GM12891 (cell line): ENCODE measurements at places on chromosomes 1 and 21.

DNA sequence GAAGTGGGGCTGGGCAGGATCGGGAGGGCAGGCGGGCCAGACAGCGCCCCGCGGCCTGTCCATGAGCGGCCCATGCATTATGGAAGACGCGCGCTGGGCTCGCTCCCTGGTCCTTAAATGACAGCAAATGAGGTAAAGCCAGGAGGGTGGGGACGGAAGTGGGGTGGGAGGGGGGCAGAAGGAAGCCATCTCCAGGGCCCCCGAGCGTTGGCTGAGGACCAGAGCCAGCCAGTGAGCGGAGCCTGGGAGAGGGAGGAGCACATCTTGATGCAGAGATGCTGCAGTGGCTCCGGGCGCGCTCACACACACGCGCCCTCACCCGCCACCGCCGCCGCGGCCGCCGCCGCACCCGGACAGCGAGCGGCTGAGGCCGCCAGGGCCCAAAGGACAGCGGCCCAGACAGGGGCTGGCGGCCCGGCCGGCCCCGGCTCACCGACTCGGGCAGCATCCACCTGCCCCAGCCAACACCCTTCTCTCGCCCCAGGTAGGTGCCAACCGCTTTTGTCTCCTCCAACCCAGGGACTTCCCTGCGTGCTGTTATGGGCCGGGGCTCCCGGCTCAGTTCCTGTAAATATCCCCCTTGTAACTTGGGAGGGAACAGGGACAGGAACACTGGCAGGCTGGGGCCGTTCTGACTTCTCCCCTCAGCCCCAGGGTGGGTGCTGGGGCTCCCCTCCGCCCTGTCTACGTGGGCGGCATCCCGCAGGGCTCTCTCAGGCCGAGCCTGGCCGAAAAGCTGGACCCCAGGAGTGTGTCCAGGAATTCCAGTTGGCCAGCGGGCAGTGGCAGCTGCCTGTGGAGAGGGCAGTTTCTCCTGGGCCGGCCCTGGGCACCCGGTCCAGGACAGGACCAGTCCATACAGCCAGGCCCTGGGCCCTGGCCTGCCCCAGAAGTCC is at the start of gene CNTN2:
Gene CNTN2 (plus strand): TSS at position 302 of the 896 bp plus-strand sequence. CDS start 9,974 bp downstream, outside the sequence.
- no peak for DNase-seq

DNA sequence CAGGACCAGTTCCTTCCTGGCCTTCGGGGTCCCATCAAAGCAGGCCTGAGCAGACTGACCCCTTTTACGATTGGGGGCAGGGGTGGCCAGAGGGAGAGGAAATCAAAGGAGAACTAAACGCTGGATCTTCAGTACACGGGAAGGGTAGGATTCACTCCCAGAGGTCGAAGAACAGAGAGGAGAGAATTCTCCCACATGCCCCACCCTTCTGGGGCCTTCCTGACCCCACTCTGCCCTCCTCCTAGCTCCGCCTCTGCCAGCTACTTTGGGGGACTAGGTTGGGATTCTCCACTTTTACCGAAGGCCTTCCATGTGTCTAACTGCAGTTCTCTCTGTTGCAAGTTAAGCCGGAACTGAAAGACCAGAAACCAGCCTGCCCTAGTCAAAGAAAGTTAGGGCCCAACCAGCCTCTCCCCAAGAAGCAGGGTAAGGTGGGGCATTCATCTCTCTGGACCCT is 654 bp upstream of the ARHGEF2 start:
- no peak for DNase-seq

DNA sequence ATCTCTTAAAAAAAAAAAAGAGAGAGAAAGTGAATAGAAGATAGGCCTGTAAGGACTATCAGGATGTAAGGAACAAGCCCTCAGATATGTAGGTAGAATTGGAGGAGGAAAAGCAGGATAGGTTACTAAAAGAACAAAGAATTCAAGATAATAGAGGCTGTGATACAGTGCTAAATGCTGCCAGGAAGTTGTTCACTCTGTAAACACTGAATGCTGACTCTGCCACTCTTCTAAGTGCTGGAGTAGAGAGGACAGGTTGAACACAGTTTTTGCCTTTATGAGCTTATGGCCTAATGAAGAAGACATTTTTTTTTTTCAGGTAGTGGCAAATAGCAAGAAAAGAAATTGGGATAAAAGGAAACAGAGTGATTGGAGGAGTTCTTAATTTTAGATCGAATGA is 90.6 kb upstream of the ZNF678 start:
- no peak for DNase-seq

- DNase-seq, result no peak
Observed at GRCh38 chr1:6998267-6998666, 213.0 kb downstream of the CAMTA1 start.

DNA sequence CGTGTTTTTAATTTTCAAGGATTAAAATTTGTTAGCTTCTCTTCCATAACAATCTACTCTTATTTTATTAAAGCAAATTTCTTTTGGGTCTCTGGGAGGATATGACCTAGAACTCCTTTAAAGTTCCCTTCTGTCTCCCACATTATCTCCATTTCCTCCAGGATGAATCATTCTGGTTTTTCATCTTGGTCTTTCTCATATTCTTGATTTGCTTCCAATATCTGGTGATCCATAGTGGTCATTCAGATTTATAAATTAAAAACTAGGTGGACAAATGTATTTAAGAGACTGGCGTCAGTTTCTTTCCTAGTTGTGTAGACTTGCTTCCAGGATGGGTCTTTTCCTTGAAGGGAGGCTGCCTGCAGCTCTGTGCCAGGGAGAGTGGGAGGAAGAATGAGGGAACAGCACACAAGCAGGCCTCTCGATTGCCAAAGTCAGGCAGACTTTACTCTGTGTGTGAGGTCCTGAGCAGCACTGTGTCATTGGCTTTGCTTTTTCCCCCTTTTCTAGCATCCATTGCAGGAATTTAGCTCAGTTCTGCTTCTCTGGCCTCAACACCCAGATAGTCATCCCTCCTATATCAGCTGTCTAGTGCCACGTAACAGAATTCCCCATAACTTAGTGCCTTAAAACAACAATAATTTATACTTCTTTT is 48.1 kb upstream of the FOXO6 start:
- DNase-seq, result no peak

- DNase-seq, result no peak
Observed at GRCh38 chr1:109256971-109257681, 7.8 kb downstream of the CELSR2 start.

GRCh38 chr1:156014829-156015228 is 5.9 kb downstream of the SSR2 start:
- DNase-seq, result no peak

DNA sequence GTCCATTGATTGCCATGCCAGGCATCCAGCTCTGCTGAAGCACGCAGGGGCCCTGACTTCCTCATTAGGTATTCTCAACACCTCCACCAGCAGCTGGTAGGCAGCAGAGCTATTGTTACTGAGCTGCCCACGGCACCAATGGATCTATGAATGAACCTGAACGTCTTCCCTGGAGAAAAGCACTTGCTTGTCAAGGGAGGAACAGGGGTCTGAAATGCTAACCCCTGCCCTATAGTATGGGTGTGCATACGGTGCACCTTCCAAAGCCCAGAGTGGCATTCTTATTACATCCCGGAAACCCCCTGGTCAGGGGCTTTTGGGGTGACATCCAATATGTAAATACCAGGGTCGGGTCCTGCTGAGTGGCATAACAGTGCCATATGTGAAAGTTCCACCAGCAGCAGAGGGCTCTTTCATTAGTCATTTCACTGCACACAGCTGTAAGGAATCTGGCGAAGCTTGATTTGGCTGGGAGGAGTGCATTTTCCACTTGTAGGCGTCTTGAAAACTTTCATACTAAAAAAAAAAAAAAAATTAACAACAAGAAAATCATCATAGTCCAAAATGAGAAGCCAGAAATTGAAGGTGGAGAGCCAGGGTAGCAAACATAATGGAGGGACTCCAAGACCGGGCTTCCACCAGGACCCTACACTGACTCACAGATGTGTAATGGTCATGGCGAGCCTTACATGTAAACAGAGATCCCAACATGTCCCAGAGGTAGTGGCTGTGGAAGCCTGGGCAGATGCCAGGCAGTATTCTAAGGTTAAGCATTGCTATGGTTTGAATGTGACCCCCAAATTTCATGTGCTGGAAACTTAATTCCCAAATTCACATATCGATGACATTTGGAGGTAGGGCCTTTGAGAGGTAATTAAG is 58.8 kb upstream of the PRDX6 start:
- no peak for DNase-seq

GRCh38 chr1:53295295-53295694 is 32.6 kb downstream of the LRP8 start:
- DNase-seq, result no peak

DNA sequence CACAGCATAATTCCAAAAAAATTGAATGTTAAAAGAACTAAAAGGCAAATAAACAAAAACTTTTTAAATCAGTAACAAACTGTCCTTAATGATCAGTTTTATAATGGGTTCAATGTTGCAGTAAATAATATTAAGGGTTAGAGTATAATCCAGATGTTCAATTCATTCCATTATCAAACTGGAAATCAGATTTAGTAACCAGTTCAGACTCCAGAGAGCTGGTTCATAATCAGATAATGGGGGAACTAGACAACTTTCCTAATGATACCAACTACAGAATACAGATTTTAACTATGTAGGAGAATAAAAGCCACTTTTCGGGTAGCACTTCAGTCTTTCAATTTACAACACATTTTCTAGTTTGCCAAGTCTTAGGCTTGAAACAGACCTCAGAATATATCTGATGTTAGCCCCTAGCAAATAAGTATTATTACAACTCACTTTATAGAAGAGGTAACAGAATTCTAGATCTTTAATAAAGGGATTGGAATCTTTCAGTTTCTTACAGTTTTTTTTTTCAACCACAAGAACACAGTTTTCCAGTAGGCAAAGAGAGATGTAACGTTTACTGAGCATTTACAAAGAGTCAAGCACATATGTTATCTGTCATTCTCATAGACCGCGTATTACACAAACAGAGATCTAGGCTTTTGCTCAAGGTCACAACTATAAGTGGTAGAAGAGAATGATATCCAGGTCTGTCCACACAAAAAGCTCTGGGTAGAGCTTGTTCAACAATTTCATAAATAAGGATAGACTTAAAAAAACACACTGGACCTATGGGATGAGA is 1.9 kb upstream of the DCAF6 start:
- no peak for DNase-seq

GRCh38 chr1:165222580-165222979 is 133.9 kb downstream of the LMX1A start:
- DNase-seq, result no peak

DNA sequence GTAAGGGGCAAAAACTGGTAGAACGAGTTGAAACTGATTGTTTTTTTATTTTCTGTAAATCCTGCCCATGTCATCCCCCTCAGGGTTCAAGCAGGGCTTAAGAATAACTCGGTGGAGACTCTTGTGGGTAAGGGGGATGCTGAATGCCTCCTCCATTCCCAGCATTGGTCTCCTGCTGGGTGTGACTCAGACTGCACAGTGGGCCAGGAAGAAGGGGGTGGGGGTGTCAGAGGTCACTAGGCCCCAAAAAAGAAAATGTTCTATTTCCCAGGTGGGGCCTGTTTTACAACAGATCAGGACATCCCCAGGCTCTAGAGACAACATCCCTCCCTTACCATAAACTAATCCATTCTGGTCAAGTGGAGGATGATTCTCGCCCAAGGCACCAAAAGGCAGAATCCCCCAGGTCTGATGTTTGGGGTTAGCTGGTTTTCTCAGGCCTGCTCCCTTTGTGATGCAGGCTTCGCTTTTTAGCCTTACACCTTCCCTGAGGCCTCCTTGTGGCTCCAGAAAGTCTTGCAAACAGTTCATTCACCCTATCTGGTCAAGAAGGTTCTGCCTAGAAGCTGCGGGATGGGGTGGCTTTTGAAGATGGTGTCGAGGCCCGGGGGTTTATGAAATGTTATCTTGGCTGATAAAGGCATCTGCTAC is 10.7 kb upstream of the GRHL3 start:
- no peak for DNase-seq

DNA sequence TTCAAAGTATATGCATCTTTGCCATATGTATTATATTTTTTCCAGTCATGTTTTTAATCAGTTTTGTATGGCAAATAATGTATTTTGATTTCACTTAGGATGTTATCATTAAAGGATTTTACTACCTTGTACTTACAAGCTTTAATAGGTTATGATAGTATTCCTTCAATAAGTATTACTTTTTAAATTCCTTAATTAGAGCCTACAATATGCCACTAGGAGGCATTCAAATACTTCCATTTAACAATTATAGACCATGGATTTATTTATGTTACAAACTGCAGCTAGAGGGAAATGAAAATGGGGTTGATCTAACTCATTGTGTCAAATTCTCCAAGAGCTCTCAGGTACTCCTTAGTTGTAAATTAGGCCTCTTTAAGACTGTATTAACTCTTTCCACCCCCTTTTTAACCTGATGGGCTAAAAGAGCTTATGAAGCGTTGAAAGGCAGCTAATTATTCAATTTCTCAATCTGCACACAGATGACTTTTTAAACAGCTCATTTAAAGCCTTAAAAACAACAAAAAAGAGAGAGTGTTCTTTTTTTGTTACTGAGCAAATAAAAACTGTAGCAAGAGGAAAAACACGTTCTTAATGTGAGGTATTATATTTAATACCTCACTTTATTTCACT is 156.2 kb downstream of the DENND1B start:
- DNase-seq, result no peak

- no peak for DNase-seq
Observed at GRCh38 chr21:26275801-26276200, 105.2 kb upstream of the APP start.

DNA sequence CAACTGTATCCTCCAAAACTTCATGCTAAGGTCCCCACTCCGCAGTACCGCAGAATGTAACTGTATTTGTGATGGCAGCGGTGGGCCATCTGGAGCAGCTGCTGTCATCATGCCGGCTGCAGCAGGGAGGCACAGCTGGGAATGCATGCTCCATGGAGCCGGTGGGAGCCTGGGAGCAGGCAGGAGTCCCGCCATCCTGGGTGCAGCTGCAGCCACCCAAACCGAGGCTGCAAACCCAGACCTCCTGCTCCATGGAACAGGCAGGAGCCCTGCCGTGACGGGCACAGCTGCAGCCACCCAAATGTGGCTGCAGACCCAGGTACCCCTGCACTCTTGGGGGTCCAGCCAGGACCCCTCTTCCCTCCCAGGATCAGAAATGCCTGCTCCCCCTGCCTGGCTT is 80.3 kb downstream of the SCMH1 start:
- DNase-seq, result no peak
